ENCODE measurements at places on chromosomes 6 and 20. TPM values are rescaled to one million over a fixed set of nuclear protein-coding genes. Genes with fewer than 3 reads are reported as not detected.

GRCh38 chr20:7980332-7981046, 39.1 kb downstream of the TMX4 start:
- DNase-seq = no peak

NRSN1 gene
- total RNA-seq = not detected

GRCh38 chr20:56826705-56827665, 197.9 kb downstream of the TFAP2C start:
- DNase-seq = no peak

ULBP1 gene
- total RNA-seq = not detected

DNA sequence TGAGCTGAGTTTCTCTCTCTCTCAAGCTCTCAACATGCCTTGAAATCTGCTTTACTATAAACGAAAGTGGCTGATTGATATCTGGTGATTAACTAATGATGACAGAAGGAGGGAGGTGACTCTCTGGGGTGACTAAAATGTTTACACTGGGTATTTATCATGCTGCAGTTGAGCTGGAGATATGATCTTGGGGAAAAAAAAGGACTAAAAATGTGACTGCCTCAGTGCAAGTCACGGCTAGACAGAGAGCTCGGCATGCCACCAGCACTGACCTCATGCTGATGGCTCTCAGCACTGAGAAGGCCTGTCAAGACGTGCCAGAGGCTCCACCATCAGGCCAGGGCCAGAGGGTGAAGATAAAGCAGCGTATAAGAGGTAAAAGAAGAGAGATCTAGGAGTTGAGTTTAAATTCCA, 103.1 kb upstream of the SPACA1 start:
- peak; percentile 42 for DNase-seq

- DNase-seq = no peak
These were observed 22.8 kb downstream of the KIF13A start for GRCh38 chr6:17964633-17965032.

GRCh38 chr6:125117818-125118217, 35.8 kb upstream of the TPD52L1 start:
- DNase-seq = no peak

TTLL9 gene
- total RNA-seq = 1.3 TPM

DNA sequence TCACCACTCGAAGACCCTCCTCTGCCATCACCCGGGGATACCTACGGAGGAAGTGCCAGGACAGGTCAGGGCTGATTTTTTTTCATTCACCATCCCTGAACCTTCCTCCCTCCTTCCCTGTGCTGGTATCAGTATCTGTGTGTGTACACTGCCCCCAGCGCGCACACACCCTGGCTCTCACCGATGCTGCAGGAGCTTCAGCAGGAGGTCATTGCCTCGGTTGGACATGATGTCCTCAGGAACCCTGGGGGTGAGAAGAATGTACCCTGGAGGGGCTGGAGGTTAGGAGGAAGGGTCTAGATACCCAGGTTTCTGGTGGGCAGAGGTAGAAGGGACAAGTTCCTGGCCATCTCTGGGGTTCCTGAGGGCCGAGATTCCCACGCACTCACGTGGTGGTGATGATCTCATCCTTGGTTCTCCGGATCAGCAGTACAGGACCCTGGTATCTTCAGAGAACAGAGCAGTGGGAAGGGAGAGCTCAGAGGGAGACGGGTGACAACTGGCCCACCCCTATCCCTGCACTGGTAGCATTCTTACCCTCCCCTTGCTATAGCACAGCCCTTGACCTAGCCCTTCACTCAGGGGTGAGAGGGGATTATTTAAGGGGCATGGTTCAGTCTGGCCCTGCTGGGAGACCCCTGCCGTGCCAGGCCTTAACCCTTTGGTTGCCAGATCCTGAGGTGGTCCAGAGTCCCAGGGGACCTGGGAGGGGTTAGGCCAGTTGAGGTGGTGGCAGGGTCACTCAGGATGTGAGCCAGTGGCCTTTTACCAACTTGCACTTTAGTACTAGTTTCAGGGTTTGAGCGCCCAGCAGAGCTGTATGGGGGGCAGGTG, 7.2 kb upstream of the LY6G5C start:
- no peak for DNase-seq

GRCh38 chr20:4026093-4026601, 10.8 kb upstream of the RNF24 start:
- peak; percentile 28 for DNase-seq

DNA sequence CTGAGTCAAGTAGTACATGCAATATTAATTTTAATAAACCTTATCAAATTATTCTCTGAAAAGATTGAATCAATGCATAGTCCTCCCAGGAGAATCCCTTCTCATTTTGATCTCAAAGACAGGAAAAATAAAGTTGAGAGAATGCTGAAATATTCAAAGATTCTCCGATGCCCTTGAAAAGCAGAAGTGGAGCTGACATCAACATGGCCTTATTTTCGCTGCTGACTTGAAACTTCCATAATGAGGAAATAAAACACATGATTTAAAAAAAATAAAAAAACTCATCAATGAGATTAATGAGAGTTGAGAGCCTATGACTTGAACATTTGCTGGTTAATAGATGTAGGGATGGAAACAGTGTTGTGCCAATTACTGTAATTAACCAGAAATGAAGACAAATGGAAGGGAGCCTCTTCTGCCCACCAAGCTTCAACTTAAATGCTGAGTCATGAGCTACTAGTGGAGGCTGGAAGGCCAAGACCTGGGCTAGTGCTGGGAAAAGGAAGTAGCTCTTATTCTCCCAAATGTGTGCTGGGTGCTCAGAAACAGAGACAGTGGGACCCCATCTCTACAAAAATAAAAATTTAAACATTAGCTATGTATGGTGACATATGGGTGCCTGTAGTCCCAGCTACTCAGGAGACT, 139.9 kb downstream of the BFSP1 start:
- no peak for DNase-seq

GRCh38 chr6:9086331-9086730, 651.0 kb upstream of the SLC35B3 start:
- DNase-seq = no peak

HRH3 gene
- not detected for total RNA-seq

- peak; percentile 34 for DNase-seq
These were observed 3.2 kb downstream of the MARCKS start for GRCh38 chr6:113860181-113860955.

DNA sequence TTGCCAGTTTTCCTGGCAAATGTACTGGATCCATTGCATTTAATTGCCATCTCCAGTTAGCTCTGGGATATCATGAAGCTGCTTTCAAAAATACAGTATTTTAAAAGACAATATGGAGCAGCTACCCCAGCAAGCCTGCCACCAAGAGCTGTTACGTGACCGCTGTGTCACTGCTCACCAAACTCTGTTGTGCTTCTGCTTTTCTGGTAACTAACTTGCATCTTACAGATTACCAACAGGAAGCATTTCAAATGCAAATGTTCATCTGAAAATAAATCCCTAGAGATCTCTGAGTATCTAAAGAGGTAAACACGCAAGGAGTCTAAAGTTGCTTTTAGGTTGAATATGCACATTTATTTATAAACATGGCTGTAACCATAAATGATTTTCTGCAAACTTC, 1008.3 kb downstream of the KIF16B start:
- no peak for DNase-seq

MICB gene
- total RNA-seq = 3.4 TPM

- no peak for DNase-seq
These were observed 116.2 kb downstream of the DTNBP1 start for GRCh38 chr6:15546591-15546990.

- no peak for DNase-seq
These were observed 83.4 kb downstream of the MAP7 start for GRCh38 chr6:136466777-136467176.

DNA sequence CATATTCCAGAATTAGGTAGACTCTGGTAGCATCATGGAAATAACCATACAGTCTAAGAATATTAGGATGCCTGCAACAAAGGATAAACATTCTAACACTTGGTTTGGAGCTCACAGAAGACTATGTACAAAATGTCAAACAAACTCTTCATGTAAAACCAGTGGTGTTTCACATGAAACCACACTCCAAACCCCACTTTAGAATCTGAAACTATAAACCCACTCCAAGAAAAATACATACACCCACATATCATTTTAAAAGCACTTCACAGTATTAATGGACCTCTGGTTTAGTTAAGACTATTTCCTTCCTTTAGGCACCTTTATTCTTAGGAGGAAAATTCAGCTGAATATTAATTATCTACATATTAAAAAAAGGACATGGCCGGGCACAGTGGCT, 10.5 kb downstream of the AURKA start:
- DNase-seq = no peak

DNA sequence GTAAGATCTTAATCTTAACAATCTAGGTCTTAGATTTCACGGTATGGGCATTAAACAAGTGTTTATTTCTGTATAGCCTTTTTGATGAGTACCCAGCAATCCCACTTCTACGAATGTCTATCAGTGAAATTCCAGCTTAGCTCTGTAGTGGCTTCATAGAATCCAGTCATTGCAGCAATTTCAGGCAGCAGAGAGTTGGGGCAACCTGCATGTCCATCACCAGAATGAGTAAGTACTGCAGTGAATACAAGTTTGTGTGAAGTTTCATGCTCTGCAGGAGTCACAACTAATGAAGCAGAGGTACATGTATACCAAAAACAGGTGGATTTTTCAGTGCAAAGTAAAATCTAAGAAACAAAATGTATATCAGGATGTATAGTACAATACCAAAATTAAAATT, 151.7 kb downstream of the OR2B2 start:
- DNase-seq = no peak

DNA sequence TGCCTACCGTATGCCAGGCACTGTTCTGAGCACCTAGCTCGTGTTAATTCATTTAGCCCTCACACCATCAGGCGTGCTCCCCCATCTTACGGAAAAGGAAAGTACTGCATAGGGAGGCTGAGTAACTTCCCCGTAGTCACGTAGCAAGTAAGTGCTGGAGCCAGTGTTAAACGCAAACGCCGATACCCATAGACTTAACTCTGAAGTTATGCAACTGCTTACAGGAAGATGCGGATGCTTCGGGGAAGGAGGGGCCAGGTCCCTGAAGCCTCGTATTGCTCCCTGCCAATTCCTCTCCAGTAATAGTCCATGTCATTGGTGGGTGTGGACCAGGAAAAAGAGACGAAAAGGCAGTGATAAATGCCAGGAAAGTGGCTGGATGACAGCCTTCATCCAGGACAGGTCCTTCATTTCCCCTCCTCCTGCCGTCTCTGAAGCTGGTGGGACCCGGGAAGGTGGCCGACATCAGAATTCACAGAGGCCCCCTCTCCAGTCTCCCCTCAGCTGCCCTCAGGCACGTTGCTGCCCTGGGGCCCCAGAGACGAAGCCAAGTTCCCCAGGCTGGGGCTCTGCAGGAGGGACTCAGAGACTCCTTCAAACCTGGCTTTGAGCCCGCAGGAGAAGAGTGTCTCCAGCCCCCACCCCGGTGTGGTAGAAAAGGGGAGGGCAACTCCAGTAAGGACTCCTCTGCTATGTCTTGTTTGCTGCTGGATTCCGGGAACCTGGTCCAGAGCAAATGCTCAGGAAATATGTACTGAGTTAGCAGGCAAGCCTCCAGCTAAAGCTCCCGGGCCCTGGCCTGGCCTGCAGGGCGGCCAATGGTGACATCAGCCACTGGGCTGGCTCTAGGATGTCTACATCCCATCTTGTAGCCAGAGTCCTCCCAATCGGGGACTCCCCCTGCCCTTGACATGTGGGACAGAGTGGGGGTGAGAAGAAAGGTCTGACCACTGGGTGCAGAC, 37.8 kb downstream of the RAB44 start:
- DNase-seq = peak; percentile 77

DNA sequence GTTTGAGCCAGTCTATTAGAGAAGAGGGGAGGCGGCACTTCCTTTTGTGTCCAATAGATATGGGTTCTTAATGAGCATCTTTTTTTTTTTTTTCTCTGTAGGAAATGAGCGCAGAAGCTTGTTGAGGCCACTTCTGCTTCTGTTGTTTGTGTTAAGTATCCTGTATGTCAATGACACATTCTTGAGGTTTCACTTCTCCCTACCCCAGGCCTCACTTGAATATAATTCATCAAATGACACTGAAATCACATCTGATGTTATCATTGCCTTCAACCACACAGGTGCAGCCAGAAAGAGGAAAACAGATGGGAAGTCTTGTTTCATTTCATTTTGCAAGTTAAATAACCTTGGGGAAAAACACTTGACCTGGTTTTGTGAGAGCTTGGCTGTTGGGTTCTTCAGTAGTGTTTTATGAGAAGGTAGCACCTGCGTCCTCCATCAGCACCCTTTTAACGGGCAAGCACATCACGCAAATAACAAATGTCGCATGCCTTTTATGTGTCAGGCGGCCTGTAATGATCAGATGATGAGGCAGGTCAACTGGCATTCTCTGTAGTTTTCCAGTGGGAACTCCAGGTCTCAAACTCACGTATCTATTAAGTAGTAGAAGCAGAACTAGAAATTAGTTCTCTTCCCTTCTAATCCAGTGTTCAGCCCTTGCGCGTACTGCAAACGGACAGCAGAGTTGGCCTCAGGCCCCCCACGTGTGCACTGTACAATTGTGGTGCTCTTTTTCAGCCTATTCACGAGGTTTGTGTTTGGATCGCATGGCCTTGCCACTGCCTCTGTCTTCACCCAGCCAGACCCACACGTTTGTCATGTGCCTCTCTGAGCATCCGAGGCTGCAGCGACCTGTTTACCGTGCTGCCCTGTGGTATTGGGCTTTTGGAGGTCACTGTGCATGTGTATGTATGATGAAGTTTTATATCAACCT, 23.5 kb downstream of the PLEKHG1 start:
- DNase-seq = no peak

DNA sequence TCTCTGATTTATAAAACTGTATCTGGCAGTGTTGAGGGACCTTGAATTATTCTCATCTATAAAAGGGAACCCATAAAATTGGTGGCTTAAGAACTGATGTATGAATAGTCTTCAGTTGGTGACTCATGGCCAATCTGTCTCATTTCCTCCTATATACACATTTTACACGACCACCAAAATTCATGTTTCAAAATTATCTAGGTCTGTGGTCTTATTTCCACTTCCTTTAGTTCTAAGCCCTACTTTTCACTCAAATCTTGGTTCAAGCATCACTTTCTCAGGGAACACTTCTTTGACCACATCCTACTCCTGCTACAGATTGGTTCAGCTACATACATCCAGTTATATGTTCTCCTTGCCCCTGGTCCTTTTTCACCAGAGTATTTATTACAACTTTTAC, 18.6 kb upstream of the ENPP1 start:
- no peak for DNase-seq

- DNase-seq = no peak
These were observed 17.5 kb upstream of the ZSCAN9 start for GRCh38 chr6:28207510-28208110.

- no peak for DNase-seq
These were observed 184.6 kb downstream of the ID4 start for GRCh38 chr6:20021795-20022194.

DNA sequence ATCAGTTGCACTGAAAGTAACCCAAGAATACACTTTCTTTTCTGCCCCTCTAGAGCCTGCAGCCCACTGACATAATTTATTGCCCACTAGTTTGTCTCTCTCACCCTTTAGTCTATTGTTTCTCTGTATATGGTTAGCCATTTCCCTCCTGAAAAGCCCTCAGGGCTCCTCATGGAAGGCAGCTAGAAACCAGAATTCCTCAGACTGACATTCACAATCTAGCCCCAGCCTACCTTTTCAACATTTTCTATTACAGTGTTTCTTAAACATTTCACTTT, 21.4 kb upstream of the PAQR8 start:
- no peak for DNase-seq

Data from thyroid gland (tissue), 4 donors.